NCI-H1694 treated with DMSO at 0.1 percent for 48 hours (cell line): ENCODE measurements at places on chromosomes 7 and 10.

GRCh38 chr7:85343484-85343883 lies 156.6 kb upstream of the SEMA3D start:
- no peak for DNase-seq

GRCh38 chr10:30055226-30055662 lies 4.1 kb downstream of the JCAD start:
- no peak for DNase-seq

DNA sequence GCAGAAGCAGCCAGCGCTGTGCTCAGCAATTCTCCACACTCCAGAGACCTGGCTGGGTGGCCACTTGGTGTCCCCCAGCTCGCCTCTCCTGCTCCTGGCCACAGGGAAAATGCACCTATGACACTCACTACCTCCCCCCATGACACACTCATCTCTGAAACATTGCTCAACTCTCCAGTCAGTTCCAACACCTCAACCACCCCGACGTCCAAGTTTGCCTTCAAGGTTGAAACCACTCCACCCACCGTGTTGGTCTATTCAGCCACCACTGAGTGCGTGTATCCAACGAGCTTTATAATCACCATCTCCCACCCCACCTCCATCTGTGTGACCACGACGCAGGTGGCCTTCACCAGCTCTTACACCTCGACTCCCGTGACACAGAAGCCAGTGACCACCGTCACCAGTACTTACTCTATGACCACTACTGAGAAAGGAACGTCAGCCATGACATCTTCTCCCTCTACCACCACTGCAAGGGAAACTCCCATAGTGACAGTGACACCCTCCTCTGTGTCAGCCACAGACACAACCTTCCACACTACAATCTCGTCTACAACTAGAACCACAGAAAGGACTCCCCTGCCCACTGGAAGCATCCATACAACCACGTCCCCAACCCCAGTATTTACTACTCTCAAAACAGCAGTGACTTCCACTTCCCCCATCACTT lies 2.7 kb downstream of the MUC3A start:
- DNase-seq: no peak

- DNase-seq: no peak
These were observed 115.9 kb upstream of the ARID5B start for GRCh38 chr10:61785473-61786105.

DNA sequence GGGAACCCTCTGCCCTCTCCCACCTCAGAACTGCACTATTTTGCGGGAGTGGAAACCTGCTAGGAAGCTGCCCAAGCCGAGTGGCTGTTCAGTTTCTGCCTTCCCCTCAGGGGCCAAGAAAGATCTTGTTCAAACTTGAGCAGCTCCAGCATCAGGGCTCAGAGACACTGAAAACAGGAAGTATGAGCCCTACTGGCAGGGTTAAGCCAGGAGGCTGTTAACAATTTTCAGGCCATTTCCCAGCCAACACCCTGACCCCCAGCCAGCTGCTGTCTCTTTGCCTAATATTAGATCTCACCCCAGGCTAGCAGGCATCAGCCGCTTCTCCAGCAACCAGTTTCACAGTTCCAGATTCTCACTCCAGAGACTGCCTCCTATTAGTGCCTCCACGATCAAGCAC lies 9.2 kb downstream of the PLAU start:
- no peak for DNase-seq

GRCh38 chr7:28630350-28630749 lies 218.0 kb downstream of the CREB5 start:
- no peak for DNase-seq

GRCh38 chr10:9950070-9950469 lies 1067.6 kb upstream of the CELF2 start:
- no peak for DNase-seq

- no peak for DNase-seq
These were observed 67.1 kb downstream of the TMEM130 start for GRCh38 chr7:98802781-98803110.

- no peak for DNase-seq
These were observed 84.7 kb downstream of the MMRN2 start for GRCh38 chr10:86872757-86873156.

- DNase-seq: no peak
These were observed 13.7 kb upstream of the CFAP69 start for GRCh38 chr7:90231304-90231703.

GRCh38 chr10:126736727-126737126 lies 66.2 kb upstream of the C10orf90 start:
- no peak for DNase-seq

DNA sequence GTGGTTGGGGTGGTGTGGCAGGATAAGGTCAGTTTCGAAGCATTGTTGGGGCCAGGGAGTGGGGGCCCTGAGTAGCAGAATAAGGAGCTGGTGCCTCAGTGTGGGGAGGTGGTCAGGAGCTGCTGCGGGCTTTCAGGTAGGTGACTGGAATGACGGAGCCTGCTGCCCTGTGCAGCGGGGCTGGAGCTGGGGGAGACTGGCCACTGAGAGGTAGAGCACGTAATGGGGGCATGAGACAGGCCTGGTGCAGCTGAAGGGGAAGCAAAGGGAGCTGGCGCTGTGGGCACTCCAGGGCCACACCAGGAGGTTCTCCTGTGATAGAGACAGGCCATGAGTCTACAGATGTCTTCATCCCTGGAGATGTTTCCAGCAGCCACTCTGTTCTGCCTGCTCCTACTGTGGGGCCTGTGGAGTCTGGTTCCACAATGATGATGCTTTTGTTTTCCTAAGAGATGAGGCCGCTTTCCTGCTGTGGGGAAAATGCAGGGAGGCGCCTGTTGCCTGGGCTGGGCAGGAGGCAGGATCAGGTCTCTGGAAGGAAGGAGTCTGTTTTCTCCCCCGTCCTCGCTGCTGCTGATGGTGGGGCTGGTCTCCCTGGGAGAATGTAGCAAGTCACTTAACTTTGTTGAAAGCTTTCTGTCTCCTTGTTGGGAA lies 31.1 kb downstream of the NUB1 start:
- DNase-seq: no peak

DNA sequence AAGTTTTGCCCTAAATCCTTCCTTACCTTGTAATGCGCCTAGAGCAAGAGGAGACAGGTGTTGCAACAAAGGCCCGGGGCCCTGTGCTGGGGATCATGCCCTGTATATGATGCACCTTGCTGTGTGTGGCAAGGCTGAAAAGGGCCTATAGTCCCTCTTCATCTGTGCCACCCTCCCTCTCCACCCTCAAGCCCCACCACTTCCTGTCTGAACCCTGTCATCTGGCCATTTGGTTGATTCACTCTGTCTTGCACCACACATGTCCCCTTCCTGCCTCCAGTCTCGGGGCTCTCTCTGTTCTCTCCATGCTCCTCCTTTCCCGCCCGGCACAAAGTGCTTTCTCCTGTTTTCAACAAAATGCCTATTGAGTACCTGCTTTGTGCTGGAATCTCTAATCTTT lies 11.5 kb upstream of the MALSU1 start:
- DNase-seq: no peak

- DNase-seq: no peak
These were observed 109.4 kb downstream of the CDK14 start for GRCh38 chr7:90705391-90706071.

DNA sequence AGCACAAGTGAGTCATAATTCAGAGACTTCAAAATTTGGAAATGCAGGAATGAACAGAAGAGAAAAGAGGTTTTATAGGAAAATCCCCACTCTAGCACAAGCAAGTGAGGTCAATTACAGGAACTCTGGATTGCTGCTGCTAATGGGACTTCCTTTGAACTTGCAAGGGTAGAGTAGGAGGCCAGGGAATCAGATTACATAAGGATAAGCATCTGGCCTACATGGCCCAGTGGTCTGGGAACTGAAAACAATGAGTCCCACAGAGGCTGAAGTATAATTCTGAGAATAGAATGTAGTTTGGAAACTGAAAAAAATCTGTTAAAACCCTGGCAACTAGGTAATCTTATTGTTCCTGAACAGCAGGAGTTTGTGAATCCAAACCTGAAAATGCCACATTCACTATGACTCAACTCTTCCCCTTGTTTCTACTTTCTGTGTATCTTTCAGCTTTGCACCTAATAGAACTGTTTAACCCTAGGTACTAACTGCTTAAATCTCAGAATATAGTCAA lies 66.5 kb downstream of the CTNNA3 start:
- no peak for DNase-seq

GRCh38 chr7:137390076-137390475 lies 46.5 kb upstream of the PTN start:
- no peak for DNase-seq

- DNase-seq: no peak
These were observed 15.2 kb upstream of the FGFR2 start for GRCh38 chr10:121613456-121613855.

- DNase-seq: no peak
These were observed 38.3 kb downstream of the OAT start for GRCh38 chr10:124380256-124380995.

DNA sequence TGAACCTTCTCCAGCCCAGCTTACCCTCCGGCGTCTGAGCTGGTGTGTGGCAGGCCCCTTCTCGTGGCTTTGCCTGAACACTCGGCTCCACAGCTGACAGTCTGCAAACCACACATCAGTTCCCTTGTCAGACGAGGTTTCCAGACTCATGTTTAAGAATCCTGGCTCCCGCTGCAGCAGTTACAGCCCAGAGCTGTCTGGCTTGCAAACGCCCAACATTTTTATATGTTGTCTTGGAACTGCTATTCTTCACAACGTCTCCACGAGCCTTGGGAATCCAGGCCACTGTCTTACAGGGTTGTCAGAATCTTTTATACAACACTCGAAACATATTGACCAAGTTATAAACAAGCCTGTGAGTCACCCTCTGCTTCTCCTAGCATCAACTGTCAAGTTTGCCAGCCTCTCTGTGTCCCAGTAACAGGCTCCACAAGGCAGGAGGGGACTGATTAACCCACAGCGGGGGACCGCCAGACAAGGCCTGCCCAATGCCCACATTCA lies 68.1 kb downstream of the TNS3 start:
- DNase-seq: no peak

- DNase-seq: no peak
These were observed 22.1 kb downstream of the NMT2 start for GRCh38 chr10:15146366-15146765.

DNA sequence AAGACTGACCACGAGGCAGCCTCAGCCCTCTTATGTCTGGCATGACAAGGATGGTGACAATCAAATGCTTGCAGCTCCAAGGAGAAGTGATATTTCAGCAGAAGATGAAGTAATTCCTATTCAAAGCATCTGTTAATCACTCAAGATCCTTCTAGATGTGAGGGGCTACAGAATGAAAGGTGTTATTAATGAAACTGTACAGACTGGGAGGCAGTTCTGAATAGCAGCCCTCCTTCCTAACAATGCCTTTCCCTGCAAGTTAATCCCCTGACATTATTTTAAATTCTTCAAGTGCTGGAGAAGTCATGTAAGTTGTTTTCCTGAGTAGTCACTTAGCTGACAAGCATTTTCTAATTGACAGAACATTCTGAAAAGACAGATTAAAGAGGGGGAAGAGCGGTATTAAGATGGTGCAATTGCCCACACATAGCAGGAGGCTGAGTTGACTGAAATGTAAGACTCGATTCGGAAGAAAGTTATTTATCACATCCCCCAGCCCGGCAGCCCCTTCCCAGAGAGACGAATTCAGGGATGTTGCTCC lies 300.8 kb downstream of the GRID1 start:
- DNase-seq: no peak

DNA sequence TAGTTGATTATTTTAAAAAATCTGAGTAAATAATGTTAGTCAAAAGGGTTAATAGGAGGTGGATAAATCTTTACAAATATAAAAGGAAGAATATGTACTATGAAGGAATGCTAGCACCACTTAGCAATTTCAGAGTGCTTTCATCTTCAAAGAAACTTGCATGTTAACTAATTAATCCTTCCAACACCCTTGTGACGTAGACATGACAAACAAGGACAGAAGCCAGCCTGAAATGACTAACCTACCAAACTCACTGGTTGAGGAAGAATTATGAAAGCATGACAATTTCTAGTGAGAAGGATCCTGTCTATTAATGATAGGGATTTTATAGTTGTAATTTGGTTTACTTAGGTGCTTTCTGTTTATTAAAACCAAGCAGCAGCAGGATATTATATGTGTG lies 468.0 kb upstream of the FZD8 start:
- DNase-seq: no peak

DNA sequence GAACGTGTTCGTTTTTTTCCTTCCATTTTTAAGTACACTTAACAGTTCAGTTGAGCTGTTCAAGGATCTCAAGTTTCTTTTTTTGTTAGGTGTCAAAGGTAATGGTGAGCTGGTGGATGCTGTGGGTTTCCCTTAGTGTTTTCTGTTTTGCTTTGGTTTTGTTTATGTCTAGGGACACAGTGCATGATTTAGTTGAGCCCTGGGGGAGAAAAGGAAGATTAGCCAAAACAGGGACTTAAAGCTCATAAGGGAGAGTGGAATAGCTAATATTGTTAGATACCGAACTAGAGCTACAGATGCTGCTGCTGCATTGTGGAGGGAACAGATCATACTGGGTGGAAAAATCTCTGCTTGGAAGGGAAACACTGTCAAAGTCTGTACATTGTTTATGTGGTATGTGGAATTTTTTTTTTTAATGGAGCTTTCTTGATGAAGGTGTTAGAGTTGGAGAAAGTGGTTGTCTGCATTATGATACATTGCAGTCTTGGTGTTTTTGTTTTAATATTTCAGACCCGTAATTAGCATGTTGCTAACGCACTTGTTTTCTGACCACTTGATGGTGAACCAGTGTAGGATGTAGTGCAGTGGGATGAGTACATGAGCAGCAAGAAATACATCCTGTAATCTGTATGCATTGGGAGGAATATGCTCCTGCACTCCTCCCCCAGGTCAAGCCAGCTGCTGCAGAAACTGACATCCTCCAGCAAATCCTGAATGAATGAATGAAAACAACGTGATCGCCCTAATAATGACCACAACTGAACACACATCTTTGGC lies 2.1 kb downstream of the GLCCI1 start:
- peak; percentile 45 for DNase-seq

DNA sequence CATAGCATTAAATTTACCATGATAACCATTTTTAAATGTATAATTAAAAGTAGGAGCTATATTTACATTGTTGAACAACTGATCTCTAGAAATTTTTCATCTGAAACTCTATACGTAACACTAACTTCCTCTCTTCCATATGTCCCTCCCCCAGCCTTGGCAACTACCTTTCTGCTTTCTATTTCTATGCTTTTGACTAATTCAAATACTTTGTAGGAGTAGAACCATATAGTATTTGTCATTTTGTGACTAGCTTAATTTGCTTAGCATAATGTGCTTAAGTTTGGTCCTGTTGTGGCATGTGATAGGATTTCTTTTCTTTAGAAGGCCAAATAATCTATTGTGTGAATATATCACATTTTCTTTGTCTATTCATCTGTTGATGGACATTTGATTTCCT lies 225.3 kb upstream of the POT1 start:
- DNase-seq: no peak
